ENCODE measurements at places on chromosomes 5 and 9.

- peak; percentile 57 for ATAC-seq
These were observed 100.1 kb upstream of the TNFAIP8 start for GRCh38 chr5:119255571-119256356.

- ATAC-seq: no peak
These were observed 152.0 kb downstream of the MTRR start for GRCh38 chr5:8020861-8021514.

GRCh38 chr9:111516061-111516465 lies 8.9 kb upstream of the ZNF483 start:
- peak; percentile 60 for ATAC-seq

DNA sequence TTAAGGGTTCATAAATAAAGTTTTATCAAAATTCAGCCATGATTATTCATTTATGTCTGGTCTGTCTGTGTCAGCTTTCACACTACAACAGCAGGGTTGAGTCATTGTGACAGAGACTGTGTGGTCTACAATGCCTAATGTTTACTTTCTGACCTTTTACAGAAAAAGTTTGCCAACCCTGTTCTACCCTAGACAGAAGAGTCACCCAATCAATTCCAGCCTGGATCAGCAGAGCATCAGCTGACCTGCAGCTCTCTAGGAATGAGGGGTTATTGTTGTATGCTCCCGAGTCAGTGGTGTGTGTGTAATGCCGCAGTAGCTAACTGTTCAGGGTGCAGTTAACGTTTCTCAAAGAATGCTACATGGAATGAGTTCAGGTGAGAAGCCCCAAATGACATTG lies 87.3 kb downstream of the HRH2 start:
- no peak for ATAC-seq

DNA sequence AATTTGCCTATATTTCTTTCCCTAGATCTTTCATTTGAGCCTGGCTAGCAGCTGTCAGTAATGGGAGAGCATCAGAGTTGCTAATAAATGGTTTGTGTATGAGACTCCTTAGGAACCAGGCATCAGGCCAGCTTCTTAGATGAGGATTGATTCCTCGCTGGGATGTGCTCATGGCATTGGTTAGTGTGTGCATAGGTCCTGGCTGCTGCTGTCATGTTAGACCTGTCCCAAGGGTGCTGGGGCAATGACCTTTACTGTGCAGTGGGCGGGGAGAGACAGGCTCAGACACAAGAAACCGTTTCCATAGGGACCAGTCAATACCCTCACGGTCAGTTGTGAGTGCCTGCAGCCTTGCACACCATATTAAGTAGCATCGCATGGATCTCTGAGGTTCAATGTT lies 112.3 kb upstream of the NR3C1 start:
- ATAC-seq: peak; percentile 82

- no peak for ATAC-seq
These were observed 69.8 kb downstream of the ADAMTS2 start for GRCh38 chr5:179275381-179275878.

DNA sequence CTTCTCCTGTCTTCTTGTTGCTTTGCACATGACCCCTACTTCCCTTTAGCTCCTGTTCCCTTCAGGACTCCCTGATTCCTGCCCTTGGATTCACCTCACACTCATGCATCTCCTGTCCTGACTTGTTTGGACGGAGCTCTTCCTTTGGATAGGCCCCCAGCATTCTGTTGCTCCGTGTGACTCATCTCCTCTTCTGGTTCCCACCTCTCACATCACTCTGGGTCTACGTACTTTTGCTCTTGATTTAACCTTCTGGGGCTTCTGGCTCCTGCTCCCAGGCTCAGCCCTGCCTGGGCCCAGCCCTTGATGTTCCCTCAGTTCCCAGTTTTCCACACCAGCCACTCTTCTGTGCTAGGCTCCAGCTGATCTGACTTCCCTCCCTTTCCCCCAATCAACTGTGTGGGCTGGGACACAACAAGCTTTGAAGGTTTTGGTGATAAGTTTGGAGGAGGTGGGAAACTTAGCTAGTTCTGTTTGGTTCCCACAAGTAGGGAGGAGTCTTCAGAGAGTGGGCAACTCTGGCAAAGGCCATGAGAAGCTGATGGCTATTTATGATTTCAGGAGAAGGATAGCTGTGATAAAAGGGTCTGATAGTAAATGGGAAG lies 331.5 kb downstream of the ARHGEF28 start:
- ATAC-seq: no peak

- ATAC-seq: no peak
These were observed 6.2 kb upstream of the CYFIP2 start for GRCh38 chr5:157259699-157260098.

GRCh38 chr9:115261656-115262081 lies 143.7 kb upstream of the TNC start:
- peak; percentile 7 for ATAC-seq

GRCh38 chr5:120306303-120306702 lies 157.8 kb upstream of the PRR16 start:
- ATAC-seq: no peak

DNA sequence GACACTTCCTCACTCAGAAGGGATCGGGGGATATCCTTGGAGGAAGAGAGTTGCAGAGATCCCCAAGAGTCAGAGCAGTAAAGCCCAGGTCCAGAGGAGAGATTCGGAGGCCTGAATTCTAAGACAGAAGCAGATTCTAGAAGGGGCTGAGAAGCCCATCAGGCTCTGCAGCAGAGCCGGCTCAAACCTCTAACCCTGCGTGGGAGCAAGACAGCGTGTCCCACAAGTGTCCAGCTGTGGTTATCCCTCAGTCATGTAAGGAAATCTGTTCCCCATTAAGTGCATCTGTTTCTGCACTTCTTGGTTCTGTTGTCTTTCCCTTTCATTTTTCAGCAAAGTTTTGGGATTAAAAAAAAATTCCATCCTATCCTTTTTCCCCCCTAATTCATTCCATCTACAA lies 4.8 kb upstream of the DIAPH1 start:
- no peak for ATAC-seq
